Erythroblast (primary cell): ENCODE measurements at places on chromosomes 2 and 18.

DNA sequence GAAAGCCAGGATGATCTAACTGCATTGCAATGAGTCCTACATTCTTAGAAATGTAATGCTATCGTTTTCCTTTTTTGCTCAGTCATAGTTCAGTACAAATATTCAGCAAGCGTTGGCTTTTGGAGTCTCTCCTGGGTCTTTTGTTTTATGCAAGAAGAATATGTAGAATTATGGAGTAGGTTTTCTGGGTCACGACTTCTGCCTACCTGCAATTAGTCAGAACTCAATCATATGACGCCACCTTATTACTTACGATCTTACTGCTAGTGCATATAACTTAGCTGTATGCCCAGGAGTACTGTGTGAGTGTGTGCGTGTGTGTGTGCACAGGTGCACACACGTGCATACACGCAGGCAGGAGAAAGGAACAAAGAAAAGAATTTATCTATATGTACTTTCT lies 640.2 kb downstream of the STK39 start:
- no peak for DNase-seq

GRCh38 chr2:151904807-151905206 lies 76.6 kb upstream of the ARL5A start:
- no peak for DNase-seq

- DNase-seq = peak; percentile 34
These were observed 12.5 kb downstream of the FBXO11 start for GRCh38 chr2:47893771-47894170.

- DNase-seq = no peak
These were observed 215.4 kb upstream of the HNRNPA3 start for GRCh38 chr2:176997074-176997791.

GRCh38 chr2:234771980-234772732 lies 179.7 kb upstream of the SH3BP4 start:
- DNase-seq = no peak

DNA sequence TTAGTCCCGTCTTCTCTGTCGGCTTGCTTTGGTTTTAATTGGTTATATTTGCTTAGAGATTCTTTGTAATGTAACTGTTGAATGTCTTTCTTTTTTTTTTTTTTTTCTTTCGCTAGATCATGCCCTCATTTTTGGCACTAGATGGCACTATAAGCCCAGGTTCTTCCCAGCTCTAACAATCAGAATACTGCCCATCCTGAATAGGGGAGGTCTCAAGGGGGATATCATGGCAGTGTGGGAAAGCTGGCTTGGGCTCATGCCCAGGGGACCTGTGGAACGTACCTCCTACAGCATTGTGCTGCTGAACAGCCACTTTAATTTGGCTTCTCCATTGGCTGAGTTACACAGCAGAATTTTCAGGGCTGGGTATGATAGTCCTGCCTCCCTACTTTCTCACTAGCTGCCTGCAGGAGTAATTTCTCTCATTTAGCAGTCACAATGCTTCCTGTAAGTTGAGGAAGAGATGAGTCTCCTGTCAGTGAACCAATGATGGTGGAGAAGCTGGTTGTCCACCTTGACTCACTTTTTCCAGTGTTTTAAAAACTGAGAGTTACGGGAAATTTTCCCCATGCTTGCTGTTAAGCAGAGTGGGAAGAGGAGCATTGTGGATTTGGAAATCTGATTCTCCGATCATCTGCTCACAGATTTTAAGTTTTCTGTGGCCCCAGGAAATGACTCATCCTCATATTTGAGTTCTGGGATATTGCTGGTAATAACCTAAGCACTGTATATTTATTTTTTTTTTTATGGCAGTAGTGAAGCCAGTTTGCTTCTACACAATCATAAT lies 47.2 kb downstream of the RAD51AP2 start:
- peak; percentile 11 for DNase-seq

DNA sequence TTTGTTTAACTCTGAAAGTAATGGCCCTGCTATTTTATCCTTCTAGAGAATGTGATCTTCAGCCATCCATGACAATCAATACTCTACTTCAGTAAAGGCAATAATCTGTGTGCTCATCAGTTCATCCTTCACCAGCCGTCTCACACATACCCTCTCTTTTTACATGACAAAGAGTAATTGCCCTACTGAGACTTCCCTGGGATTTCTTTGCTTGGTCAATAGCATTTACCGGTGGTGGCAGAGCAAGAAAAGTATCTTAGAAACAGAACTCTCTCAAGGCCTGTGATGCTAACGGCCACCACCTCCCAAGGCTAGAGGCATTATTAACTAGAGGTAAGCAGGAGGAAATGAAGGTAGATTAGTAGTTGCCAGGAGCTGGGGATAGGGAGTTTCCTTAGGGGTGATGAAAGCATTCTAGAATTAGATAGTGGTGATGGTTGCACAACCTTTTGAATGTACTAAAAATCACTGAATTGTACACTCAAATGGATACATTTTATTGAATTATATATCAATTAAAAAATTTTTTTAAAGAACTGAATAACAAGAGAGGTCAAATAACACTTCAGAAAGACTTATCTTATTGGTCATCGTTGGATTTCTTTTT lies 57.9 kb upstream of the EPC2 start:
- DNase-seq = no peak
